Activated gamma-delta T cell treated with anti-CD3 and anti-CD28 coated beads, Interleukin-2, amount 50 U/mL, for 16 hours (primary cell): ENCODE measurements at places on chromosomes 7 and 10.

- DNase-seq = no peak
These were observed 48.7 kb downstream of the DOCK1 start for GRCh38 chr10:126953886-126954285.

DNA sequence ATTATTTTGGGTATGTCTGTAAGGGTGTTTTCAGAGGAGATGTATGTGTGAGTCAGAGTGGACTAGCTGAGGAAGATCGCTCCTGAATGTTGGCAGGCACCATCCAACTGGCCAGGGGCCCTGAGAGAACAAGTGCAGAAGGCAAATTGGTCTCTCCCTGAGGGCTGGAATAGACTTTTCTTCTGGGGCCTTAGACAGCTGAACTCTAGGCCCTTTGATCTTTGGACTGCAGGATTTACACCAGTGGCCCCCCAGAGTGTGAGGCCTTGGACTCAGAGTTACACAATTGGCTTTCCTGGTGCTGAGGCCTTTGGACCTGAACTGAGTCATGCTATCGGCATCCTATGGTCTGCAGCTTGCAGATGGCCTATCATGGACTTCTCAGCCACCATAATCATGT, 217.2 kb downstream of the REEP3 start:
- no peak for DNase-seq

DNA sequence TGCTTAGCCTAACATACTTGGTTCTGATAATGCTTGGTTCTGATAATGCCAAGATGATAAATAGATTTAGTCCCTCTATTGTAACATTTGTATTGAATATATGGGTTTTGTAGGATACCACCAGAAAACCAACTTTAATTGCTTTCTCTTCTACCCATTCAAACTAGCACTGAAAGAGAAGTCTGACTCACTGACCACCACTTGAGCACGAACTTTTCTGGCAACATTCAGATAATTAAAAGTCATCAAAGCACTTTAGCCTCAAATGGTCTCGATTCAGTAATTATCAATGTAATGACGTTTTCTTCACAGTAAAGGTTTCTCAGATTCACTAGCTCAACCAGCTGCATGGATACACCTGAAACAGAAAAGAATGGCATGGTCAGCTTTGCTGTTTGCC, 63.0 kb downstream of the HDAC9 start:
- no peak for DNase-seq

DNA sequence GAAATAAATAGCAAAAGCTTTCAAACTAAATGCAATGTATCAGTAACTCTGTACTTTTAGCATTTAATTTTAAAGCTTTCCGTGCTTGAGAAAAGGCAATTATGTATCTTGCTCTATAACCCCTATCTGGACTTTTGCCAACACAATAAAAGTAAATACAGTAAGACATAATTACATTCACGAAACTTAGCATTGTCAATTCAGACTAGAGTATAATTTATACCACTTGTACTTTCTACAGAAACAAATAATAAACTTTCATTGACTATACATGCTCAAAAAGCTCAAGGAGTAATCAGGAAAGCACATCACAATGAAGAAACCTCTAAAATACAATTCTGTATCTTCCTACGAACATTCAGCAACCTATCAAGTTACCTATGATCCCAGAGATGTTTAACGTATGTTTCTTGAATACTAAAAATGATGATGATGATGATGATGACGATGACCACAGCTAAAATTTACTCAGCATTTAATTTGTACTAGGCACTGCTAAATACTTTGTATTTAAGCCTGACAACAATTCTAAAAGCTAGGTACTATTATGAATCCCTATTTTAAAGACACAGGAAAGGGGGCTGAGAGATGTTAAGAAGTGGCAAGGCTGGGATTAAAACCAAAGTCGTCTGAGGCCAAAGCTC, 44.9 kb downstream of the MINDY3 start:
- no peak for DNase-seq

DNA sequence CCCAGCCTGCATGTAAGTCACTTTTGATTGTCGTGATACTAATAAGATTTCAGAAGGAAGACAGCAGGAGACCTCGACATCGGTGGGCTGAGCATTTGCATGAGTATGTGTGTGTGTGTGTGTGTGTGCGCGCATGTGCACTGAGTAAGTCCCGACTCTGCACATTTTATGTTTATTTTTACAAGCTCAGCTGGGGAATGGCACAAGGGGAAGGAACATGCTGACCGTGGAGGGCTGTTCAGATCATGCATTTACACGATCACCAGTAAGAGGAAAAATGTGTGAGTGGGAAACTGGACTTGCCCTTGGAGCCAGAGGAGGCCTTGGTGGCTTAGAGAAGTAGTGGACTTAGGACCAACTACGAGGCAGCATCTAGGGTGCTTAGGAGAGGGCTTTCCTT, 41.3 kb downstream of the IL2RA start:
- no peak for DNase-seq

DNA sequence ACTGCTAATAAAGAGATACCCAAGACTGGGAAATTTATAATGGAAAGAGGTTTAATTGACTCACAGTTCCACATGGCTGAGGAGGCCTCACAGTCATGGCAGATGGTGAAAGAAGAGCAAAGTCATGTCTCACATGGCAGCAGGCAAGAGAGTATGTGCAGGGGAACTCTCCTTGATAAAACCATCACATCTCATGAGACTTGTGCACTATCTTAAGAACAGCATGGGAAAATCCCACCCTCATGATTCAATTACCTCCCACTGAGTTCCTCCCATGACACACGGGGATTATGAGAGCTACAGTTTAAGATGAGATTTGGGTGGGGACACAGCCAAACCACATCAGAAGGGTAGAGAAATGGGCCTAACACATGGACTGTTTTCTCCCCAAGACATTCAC, 156.3 kb downstream of the CCDC71L start:
- DNase-seq = no peak

GRCh38 chr7:134448356-134449229, 10.3 kb downstream of the AKR1B1 start:
- DNase-seq = no peak

DNA sequence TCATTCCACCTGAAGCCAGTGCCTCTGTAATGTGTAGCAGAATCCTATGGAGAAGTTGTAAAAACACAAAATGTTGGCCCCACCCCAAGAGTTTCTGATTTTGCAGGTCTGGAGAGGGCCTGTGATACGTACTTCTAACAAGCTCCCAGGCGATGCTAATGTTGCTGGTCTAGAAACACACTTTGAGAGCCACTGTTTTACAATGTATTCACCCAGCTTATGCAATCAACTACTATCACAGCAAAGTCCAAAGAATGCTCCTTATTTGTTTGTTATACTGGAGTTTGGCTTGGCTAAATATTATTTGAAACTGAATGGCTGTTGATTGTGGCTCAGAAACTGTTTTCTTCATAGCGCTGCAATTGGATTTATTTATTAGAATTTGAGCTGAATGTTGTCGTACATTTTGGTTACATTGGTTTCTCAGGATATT, 44.3 kb downstream of the DNAJB9 start:
- DNase-seq = no peak

DNA sequence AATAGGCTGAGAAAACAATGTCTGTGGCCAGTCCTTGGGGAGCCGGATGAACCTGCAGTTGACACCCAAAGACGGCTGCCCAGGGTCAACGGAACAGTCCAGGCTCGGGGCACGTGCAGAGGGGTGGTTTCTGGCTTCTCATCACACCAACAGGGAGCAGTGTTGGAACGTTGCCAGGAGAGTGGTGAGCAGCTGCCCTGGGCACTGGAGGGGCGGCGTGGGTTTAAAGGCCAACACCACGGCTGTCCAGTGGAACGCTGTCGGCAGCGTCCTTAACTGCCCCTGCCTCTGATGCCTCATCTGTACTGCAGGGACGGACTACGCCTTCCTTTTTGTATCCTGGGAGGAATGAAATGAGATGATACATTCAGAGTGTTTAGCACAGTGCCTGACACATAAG, 19.8 kb downstream of the JCAD start:
- no peak for DNase-seq

DNA sequence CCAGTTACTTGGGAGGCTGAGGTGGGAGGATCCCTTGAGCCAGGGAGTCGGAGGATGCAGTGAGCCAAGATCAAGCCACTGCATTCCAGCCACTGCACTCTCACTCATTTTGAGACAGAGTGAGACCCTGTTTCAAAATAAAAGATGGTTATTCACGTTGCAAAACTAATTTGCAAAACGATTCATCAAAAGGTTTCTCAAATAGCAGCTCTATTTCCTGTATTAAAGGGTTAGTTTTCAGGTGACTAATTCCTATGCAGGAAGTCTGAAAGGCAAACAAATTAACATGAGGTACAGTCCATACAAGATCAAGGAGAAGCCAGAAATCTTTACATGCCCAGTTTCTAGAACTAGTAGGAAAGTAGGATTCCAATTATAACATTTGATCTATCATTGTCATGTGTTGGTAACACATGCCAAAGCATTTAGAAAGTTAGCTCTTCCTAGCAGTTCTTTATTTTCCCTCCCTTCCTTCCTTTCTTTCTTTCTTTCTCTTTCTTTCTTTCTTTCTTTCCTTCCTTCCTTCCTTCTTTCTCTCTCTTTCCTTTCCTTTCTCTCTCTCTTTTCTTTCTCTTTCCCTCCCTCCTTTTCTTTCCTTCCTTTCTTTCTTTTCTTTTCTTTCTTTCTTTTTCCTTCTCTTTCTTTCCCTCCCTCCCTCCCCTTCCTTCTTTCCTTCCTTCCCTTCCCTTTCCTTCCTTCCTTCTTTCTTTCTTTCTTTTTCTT, 49.3 kb downstream of the DENND2A start:
- no peak for DNase-seq

DNA sequence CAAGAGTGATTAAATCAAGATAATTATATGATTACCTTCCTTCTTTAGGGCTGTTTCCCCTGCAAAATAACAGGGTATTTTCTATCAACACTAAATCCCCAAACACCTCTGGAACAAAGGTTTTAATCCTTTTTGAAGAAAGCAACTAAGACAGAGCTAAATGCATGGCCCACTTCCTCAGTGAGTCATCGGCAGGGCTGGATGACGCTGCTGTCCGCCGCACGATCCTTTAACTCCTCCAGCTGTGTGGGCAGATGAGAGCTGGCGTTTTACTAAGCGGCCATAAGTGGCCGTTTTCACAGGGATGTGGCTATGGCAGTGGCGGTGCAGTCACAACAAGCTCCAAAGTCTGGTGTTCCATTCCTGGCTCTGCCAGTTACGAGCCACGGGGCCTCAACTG, 76.0 kb upstream of the C1QL3 start:
- DNase-seq = no peak
